Uterine smooth muscle cell (primary cell): ENCODE measurements at places on chromosomes 11 and 22. TPM values are rescaled to one million over a fixed set of nuclear protein-coding genes. Genes with fewer than 3 reads are reported as not detected.

TEX54 gene
- total RNA-seq, result not detected in 2 replicates

GNAZ gene
- total RNA-seq, result 11.6 and 11.8 TPM in 2 replicates

TMEM126A gene
- total RNA-seq, result 43.7 and 68.8 TPM in 2 replicates

ARHGAP42 gene
- total RNA-seq, result 6.3 and 11.5 TPM in 2 replicates

SLC25A45 gene
- total RNA-seq, result 0.75 and 1.3 TPM in 2 replicates
